ENCODE measurements at places on chromosomes 2 and 18. TPM values are rescaled to one million over a fixed set of nuclear protein-coding genes. Genes with fewer than 3 reads are reported as not detected.

DSG4 gene
- 0.89 TPM for total RNA-seq

PTPN4 gene
- 73.7 TPM for total RNA-seq

SPDYA gene
- total RNA-seq, result 2.3 TPM

TDRD15 gene
- total RNA-seq, result not detected

SERPINB11 gene
- total RNA-seq, result 0.45 TPM

HAAO gene
- total RNA-seq, result 3.9 TPM

POTEI gene
- total RNA-seq, result not detected

KCNG3 gene
- total RNA-seq, result 1.5 TPM

DNMT3A gene
- 6.9 TPM for total RNA-seq

BOK gene
- total RNA-seq, result 61.0 TPM

KANSL1L gene
- 18.0 TPM for total RNA-seq

PKDCC gene
- total RNA-seq, result 6.7 TPM

MGAT5 gene
- 16.9 TPM for total RNA-seq

GCG gene
- not detected for total RNA-seq

TRIM43 gene
- total RNA-seq, result not detected

KCNK3 gene
- 0.83 TPM for total RNA-seq

BMP10 gene
- not detected for total RNA-seq

ADCYAP1 gene
- total RNA-seq, result not detected

ALMS1 gene
- 12.3 TPM for total RNA-seq

SPC25 gene
- not detected for total RNA-seq

Data from suprapubic skin (tissue), 4 donors.